ENCODE measurements at places on chromosomes 6 and 20. TPM values are rescaled to one million over a fixed set of nuclear protein-coding genes. Genes with fewer than 3 reads are reported as not detected.

The LY6G6C gene
- not detected for polyA plus RNA-seq

GRCh38 chr6:4225161-4225872, 89.9 kb upstream of the ECI2 start:
- DNase-seq: no peak

DNA sequence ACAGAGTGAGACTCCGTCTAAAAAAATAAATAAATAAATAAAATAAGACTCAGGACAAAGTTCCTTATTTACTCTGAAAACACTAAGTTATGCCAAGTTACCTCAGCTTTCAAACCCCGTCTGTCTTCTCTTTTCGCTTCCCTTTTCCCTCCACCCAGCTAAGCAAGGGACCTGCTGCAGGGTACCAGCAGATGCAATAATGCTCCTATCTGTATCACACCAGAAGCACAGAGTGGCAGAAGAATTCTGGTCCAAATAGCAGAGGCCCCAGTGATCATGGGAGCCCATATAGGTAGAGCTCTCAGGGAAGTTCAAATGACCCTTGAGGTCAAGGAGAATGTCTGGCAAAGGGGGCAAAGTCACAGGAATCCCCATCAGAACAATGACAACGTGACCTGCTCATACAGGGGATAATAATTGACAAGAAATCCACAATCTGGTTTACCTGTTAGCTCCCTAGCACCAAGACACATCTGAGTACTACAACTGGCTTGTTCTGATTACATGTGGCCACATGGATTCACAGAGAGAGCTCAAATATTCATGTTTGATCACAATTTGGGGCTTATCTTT, 8.7 kb downstream of the GCM1 start:
- DNase-seq: no peak

The KIAA0408 gene
- polyA plus RNA-seq: 1.5 TPM

DNA sequence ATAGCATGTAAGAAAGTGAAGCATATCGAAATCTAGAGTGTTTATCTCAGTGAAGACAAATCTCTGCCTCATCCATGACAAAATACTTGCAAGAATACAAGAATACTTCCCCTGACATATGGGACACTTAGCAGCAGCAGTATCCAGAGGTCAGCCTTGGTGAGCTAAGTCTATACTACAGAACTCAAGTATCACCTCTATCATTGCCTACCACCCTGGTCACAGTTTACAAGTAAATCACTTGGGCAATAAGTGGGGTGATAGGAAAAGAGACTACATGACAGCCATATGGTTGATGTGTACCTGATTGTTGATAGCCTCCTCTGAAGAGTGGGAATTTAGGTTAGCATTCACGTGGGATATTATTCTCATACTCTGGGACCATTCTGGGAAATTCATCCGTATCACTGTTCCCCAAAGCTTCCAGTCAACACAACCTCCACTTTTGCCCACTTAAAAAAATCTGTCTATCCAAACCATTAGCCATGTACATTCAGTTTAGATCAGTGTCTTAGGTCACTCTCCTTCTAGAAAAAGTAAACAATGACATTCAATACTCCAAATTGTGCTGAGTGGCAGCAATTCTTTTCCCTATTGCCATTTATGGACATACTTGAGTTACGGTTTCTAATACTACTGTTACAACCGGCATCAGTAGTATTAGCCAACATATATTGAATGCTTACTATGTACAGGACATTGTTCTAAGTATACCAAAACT, 118.2 kb upstream of the PRSS16 start:
- no peak for DNase-seq

- DNase-seq: no peak
Observed at GRCh38 chr20:828987-829386, 4.5 kb upstream of the FAM110A start.

DNA sequence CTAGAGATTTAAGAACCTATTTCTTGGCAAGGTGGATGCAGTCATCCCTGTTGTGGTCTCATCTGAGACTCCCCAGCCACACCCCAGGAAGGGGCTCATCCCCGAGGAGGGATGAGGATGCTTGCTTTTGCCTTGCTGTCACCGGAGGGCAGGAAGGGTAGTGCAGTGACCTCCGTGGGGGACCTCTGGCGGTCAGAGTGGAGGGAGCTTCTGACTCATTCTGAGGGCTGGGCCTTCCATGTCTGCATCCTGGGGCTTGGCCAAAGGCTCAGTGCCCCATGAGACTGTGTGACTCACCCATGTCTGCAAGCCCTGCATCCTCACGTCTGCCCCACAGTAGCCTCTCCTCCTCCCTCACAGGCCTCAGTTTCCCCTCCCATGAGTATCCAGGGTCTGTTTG, 38.7 kb downstream of the UQCC2 start:
- DNase-seq: peak; percentile 88

GRCh38 chr6:53956068-53956711, 155.1 kb upstream of the MLIP start:
- DNase-seq: peak; percentile 68

GRCh38 chr6:106961801-106962200, 12.7 kb downstream of the CD24 start:
- DNase-seq: no peak

DNA sequence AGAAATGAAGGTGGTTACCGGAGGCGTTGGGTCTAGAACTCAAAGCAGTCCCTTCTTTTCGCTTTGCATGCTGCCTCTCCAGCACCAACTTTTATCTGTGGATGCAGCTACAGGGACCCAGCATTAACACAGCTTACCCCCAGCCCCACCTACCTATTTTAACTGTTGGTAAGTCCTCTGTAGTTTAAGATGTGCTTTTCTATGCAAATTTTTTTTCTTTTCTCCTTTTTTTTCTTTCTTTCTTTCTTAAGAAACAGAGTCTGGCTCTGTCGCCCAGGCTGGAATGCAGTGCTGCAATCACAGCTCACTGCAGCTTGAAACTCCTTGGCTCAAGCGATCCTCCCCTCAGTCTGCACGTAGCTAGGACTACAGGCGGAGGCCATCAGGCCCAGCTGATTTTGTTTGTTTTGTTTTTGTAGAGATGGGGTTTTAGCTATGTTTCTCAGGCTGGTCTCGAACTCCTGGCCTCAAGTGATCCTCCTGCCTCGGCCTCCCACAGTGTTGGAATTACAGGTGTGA, 6.5 kb upstream of the USP45 start:
- DNase-seq: no peak

DNA sequence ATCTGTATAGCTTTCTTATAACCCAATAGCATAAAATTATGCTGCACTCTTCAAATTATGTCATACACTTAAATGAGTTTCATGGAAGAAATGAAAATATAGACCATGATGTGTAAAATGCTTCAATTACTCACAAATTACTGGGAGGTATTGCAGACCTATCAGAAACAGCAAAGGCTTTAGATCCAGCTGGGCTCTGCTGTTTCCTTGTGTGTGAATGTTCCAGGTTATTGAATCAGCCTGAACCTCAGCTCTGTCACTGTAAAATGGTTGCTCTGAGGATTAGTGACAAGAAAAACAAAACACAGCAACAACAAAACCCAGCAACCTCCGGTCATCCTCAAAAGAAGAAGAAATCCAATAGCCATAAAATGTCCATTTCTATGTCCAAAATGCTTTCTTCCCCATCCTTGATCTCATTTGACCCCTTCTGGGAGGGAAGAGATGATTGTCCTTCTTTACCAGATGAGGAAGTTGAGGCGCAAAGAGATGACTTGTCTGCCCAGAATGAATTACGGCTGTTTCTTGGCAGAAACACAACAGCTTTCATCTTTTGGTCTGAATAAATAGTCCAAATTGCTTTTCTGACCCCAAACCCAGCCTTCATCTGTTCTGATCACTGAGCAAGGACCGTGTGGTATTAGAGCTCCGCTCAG, 42.2 kb upstream of the TGM6 start:
- DNase-seq: no peak

DNA sequence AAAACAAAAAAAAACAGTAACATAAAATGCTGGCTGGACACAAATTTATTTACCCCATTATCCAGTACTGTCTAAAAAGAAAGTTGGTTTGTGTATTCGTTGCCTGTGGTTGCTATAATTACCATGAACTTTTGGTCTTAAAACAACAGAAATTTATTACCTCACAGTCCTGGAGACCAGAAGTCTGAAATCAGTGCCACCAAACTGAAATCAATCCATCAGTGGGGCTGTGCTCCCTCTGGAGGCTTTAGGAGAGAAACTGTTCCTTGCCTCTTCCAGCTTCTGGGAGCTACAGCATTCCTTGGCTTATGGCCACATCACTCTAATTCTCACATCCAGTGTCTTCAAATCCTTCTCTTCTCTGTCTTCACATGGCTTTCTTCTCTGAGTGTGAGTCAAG, 79.4 kb downstream of the SNX5 start:
- DNase-seq: no peak

The DNMT3B gene
- polyA plus RNA-seq: 0.35 TPM

The PDYN gene
- not detected for polyA plus RNA-seq

The TSPO2 gene
- polyA plus RNA-seq: not detected

DNA sequence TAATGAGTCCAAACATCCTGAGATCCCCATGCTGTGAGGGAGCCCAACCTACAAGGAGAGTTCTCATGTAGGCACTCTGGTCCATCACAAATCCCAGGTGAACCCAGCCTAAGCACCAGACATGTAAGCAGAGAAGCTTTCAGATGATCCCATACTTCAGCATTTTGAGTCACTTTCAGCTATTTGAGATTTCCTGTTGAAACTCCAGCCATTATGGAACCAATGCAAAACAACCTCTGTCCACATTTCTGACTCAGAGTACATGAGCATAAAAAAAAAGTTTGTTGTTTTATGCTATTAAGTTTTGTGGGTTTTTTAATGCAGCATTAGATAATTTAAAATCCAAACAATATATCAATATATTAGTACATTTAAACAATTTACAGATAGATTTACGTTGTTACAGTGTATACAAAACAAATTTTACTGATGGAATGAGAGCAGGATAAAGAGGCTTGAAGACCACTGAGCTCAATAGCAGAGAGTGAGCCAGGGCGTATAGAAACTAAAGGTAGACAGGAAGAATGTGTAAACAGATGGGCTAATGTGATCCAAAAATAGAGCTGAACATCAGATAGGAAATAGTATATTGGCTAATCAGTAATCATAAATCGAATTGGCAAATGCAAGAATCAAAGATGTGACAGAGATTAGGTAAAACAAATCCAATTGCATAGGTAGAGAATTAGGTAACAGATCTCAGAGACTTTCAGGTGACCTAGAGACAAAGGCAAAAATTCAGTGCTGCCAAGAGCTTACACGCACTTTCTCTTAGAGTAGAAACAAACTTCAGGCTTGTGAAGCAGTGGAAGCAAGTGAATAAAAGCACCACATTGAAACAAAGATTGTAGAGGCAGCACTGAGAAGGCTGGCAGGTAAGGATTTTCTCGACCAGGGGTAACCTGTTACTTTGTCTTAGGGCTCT, 36.2 kb upstream of the PLCB1 start:
- no peak for DNase-seq

DNA sequence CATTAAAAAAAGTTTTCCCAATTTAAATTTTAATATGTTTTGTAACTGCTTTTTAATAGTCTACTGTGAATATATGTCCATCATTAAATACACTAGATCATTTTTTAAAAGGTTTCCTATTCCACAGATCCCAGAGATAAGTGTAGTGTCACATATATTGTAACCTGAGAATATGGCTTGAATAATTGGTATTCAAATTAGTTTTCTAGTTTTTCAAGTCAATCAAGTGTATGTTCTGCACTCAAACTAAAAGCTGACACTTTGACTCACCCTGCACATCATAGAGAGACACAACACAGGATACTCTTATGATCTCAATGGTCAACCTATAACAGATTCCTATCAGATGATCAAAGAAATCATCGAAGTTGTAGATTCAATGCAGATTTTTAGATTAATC, 49.1 kb downstream of the ZHX3 start:
- DNase-seq: no peak

DNA sequence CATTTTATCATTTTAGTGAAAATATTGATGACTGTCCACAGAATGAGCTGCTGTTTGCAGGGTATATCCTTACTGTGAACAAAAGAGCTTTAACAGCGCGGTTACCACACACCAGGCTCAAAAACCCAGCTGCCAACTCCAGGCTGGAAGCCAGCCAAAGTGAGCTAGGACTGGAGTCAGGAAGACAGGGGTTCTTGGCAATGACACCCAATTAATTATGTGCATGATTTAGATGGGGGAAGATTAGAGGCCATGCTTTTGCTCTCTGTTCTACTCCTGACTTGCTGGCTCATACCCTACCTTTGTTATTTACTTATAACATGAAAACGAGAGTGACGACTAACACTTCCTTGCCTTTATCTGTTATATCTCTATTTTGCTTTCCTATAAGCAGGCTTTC, 128.9 kb upstream of the SHLD1 start:
- DNase-seq: no peak

GRCh38 chr6:11613336-11613735, 75.8 kb downstream of the TMEM170B start:
- DNase-seq: no peak

GRCh38 chr6:31734821-31735406, 1.4 kb downstream of the CLIC1 start:
- DNase-seq: peak; percentile 79

The SLC44A4 gene
- 0.03 TPM for polyA plus RNA-seq

The HLA-DRA gene
- polyA plus RNA-seq: 93.5 TPM

GRCh38 chr20:63860325-63861051, 810 bp upstream of the ABHD16B start:
- DNase-seq: no peak

DNA sequence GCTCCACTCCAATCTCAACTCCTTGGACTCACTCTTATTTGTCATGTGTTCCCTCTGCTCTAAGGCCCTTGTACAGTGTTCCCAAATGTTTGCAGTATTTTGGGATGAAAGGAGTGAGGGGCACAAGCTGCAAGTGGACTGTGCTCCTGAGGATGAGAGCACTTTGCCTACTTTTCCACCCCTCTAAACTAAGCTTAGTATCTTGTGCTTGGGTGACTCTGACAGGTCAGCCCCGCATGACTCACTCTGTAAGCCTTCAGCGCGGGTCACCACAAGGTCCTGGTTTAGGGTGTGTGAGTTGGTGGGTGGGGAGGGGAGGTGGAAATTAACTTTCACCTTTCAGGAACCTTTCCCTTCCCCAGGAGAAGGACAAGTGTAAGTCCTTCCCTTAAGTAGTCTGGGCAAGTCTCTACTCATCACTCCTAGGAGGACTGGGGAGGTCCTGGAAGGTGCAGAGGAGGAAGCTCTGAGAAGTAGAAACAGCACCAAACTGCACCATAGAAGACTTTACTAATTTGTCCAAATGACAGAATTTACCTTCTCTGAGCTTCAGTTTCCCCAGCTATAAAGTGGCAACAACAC, 68.8 kb upstream of the EPB41L1 start:
- no peak for DNase-seq

GRCh38 chr20:9015984-9016324, 52.9 kb upstream of the PLCB4 start:
- DNase-seq: no peak

The PRR18 gene
- polyA plus RNA-seq: not detected

DNA sequence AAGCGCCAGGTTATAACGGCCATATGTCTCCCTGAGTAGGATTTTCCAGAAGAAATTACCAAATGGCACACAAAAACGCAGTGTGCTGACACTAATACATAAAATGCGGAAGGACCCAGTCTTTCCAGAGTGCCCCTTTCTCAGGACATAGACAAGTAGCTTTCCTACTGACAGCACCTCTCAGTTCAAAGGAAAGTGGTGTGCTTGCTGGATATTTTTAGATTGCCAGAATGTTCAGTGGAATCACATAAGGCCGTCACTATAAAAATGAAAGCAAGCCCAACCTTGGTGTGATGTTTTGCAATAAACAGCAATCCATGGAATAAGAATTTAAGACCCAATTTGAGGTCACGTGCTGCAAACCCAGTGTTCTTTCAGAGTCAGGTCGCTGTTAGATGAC, 135.5 kb upstream of the AGPAT4 start:
- no peak for DNase-seq

The TUBB2B gene
- polyA plus RNA-seq: 3.4 TPM

The ZSCAN12 gene
- 1.2 TPM for polyA plus RNA-seq

- no peak for DNase-seq
Observed at GRCh38 chr20:12358006-12358654, 440.4 kb downstream of the BTBD3 start.

Data from heart right ventricle (tissue), 16 donors.